ENCODE measurements at places on chromosomes 16 and 17.

DNA sequence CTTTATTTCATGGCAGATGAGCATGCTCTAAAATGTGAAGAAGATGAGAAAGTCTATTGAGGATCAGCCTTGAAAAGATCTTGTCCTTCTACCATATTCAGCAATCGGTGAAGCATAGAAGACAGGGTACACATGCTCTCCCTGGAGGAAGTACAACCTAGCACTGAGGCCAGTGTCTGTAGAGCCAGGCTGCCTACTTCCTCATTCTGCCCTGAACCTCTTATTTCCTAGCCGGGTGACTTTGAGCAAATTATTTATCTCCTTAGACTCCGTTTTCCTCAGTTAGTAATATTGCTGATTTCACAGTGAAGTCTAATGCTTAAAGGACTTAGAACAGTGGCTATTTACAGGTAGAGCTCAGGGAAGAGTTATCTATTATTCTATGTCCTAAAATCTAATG lies 58.4 kb downstream of the TMEM100 start:
- no peaks in the 10 kb centered on the region for H3K4me1 ChIP-seq
- peaks cover 58% of the 10 kb centered on the region for H3K27me3 ChIP-seq
- no peak for DNase-seq
- peaks cover 3% of the 10 kb centered on the region for H3K36me3 ChIP-seq
- no peak overlapping the region for H3K27ac ChIP-seq

DNA sequence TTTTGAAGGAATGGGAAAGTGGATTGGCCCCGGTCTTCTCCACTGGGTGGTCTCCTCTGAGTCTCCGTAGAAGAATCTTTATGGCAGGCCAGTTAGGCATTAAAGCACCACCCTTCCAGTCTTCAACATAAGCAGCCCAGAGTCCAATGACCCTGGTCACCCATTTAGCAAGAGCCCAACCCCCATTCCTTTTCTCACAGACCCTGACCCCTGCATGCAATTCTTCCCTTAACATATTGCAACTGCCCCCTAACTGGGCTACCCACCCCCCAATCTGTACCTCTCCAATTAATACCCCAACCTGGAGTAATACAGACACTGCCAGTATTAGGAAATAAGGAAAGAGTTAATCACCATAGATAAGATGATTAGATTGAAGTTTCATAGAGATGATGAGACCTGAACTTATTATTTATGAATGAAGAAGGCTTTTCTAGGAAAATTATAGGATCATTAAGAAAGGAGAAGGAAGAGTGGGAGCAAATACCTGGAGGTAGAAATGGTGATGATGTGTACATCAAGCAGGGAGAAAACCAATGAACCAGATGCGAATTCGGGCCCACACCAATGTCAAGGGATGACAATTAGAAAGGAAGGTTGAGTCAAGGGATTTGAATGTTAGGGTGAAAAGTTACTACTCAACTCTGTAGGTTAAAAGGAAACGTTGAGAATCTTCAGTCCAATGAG lies 2.4 kb downstream of the CCL2 start:
- H3K4me1 ChIP-seq, result no peaks in the 10 kb centered on the region
- H3K27me3 ChIP-seq, result peaks cover 83% of the 10 kb centered on the region
- no peak overlapping the region for H3K4me3 ChIP-seq
- H3K27ac ChIP-seq, result no peak overlapping the region
- no peaks in the 10 kb centered on the region for H3K36me3 ChIP-seq

GRCh38 chr16:30604316-30604947 lies 5.8 kb downstream of the ZNF689 start:
- no peak overlapping the region for H3K27ac ChIP-seq
- no peak for DNase-seq
- no peaks in the 10 kb centered on the region for H3K27me3 ChIP-seq
- no peaks in the 10 kb centered on the region for H3K4me1 ChIP-seq
- peaks cover 42% of the 10 kb centered on the region for H3K36me3 ChIP-seq

GRCh38 chr17:76075364-76076145 lies 974 bp downstream of the GALR2 start:
- H3K27ac ChIP-seq, result no peak overlapping the region
- peaks cover 17% of the 10 kb centered on the region for H3K36me3 ChIP-seq
- H3K27me3 ChIP-seq, result peaks cover 37% of the 10 kb centered on the region

DNA sequence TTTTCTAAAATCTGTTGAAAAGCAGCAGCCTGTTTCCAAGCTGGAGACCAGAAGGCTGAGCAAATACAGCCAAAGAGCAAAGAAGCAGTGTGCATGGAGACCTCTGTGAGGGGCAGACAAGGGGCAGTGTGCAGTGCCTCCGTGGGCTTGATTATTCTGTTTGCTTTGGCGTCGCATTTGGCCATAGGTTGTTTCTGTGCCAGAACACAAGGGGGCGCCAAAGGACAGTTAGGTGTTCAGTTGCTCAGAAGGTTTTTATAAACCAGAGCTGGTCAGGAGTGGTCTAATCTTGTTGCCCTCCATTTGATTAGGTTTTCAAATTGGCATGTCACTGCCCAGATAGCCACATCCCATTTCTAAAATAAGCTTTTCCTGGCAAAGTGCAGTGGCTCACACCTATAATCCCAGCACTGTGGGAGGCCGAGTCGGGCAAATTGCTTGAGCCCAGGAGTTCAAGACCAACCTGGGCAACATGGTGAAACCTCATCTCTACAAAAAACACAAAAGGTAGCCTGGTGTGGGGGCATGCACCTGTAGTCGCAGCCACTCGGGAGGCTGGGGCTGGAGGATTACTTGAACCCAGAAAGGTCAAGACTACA lies 10.6 kb downstream of the MYH3 start:
- H3K27ac ChIP-seq, result no peak overlapping the region
- H3K27me3 ChIP-seq, result no peaks in the 10 kb centered on the region
- peaks cover 6% of the 10 kb centered on the region for H3K36me3 ChIP-seq
- no peak overlapping the region for H3K4me3 ChIP-seq
- peak; percentile 36 for DNase-seq
- no peaks in the 10 kb centered on the region for H3K4me1 ChIP-seq

GRCh38 chr16:11384184-11384955 lies 39.1 kb downstream of the RMI2 start:
- H3K27ac ChIP-seq, result no peak overlapping the region
- H3K27me3 ChIP-seq, result no peaks in the 10 kb centered on the region
- no peak overlapping the region for H3K4me3 ChIP-seq
- peaks cover 3% of the 10 kb centered on the region for H3K36me3 ChIP-seq
- H3K4me1 ChIP-seq, result peaks cover 6% of the 10 kb centered on the region

DNA sequence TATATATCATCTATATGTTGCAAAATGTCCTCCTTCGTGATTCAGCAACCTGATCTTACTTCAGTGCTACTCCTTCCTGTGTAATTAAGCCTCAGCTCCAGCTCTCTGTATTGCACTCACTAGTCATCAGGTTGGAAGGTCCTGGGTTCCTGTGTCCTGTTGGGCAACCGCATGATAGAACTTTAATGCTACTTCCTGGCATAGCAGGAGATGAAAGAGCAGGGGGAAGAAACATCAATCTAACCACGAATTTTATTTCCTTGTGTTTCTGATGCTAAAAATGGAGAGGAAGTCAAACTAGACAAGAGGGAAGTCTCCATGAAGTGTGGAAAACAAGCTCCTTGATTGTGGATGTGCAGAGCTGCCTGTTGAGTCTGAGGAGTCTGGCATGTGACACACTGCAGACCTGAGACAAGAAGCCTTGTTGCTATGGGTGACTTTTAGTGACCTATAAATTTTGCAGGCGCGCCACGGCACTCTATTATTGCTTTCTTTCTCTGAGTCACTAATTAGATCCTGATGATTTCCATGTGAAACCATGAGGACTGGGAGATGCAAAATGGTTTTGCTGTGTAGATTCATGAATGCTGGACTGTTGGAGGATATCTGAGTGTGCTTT lies 25.6 kb downstream of the IGSF6 start:
- H3K27me3 ChIP-seq, result no peaks in the 10 kb centered on the region
- H3K4me1 ChIP-seq, result peaks cover 18% of the 10 kb centered on the region
- H3K4me3 ChIP-seq, result peak overlapping the region; percentile 35
- peak overlapping the region; percentile 73 for H3K27ac ChIP-seq

GRCh38 chr16:77310877-77311276 lies 111.7 kb downstream of the SYCE1L start:
- peaks cover 3% of the 10 kb centered on the region for H3K27me3 ChIP-seq
- H3K36me3 ChIP-seq, result no peaks in the 10 kb centered on the region
- no peak for DNase-seq
- H3K4me1 ChIP-seq, result no peaks in the 10 kb centered on the region

- H3K27ac ChIP-seq, result no peak overlapping the region
- H3K36me3 ChIP-seq, result peaks cover 13% of the 10 kb centered on the region
- H3K4me3 ChIP-seq, result no peak overlapping the region
- no peaks in the 10 kb centered on the region for H3K27me3 ChIP-seq
These were observed 21.9 kb downstream of the MAPK8IP3 start for GRCh38 chr16:1727651-1728624.

GRCh38 chr16:81711657-81712319 lies 67.3 kb upstream of the PLCG2 start:
- no peak for DNase-seq
- H3K4me1 ChIP-seq, result peaks cover 23% of the 10 kb centered on the region
- H3K36me3 ChIP-seq, result peaks cover 19% of the 10 kb centered on the region
- no peak overlapping the region for H3K4me3 ChIP-seq
- H3K27me3 ChIP-seq, result no peaks in the 10 kb centered on the region
- peak overlapping the region; percentile 44 for H3K27ac ChIP-seq

DNA sequence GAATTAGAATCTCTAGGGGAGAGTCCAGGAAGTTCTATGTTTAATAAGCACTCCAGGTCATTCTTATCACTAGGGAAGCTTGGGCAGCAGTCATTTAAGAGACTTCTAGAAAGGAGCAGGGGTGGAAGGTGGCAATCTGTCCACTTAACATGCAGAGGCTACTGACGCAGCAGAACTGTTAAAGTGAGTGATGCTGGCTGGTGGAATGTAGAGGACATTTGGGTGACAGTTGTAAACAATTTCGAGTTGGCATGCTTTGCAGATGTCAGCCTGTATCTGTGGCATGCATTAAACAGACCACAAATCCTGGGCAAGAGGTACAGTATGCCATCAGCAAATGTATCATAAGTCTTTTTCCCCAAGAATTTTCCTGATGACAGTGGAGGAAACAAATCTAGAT lies 40.5 kb upstream of the HS3ST3A1 start:
- H3K4me1 ChIP-seq, result no peaks in the 10 kb centered on the region
- H3K27me3 ChIP-seq, result peaks cover 53% of the 10 kb centered on the region
- H3K27ac ChIP-seq, result no peak overlapping the region
- no peaks in the 10 kb centered on the region for H3K36me3 ChIP-seq
- DNase-seq, result no peak

- H3K27me3 ChIP-seq, result peaks cover 87% of the 10 kb centered on the region
- H3K4me3 ChIP-seq, result peak overlapping the region; percentile 62
- H3K4me1 ChIP-seq, result peaks cover 13% of the 10 kb centered on the region
- no peak overlapping the region for H3K27ac ChIP-seq
These were observed 499 bp upstream of the HLF start for GRCh38 chr17:55264278-55264644.

DNA sequence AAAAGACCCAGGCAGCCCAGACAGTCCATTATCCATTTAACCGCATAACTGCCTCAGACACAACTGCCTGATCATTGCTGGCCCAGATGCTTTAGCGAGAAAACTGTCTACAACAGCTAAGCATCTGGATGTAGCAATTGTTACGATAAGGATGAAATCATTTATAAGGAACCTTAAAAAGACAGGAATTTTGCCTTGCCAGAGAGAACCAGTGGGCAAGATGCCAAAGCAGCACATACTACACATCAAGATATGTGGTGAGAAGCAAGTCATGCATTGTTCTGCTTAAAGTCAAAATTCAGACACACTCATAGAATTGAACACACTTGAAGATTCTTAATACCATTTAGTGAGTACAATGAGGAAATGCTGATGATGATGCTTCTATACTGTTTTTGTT lies 1525.3 kb downstream of the CDH8 start:
- H3K27me3 ChIP-seq, result no peaks in the 10 kb centered on the region
- no peaks in the 10 kb centered on the region for H3K4me1 ChIP-seq
- no peaks in the 10 kb centered on the region for H3K36me3 ChIP-seq
- DNase-seq, result no peak
- no peak overlapping the region for H3K4me3 ChIP-seq
- H3K27ac ChIP-seq, result no peak overlapping the region

DNA sequence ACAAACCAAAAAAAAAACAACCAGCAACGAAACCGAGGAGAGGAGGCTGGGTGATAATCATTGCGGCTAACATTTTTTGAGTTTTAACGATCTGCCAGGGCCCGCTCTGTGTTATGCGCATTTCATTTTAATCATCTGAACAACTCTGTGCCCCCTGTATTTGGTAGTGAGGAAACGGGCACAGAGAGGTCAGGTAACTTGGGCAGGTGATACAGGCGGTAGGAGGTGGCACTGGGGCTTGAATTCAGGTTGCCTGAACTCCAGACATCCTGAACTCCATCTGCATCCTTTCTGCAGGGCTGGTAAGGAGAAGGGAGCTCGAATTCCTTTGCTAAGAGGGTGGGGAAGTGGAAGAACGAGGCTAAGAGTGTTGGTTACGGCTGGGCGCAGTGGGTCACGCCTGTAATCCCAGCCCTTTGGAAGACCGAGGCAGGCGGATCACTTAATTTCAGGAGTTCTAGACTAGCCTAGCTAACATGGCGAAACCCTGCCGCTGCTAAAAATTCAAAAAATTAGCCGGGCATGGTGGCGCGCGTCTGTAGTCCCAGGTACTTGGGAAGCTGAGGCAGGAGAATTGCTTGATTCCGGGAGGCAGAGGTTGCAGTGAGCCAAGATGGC lies 1.1 kb downstream of the CLUAP1 start:
- H3K4me1 ChIP-seq, result peaks cover 45% of the 10 kb centered on the region
- H3K36me3 ChIP-seq, result peaks cover 16% of the 10 kb centered on the region
- H3K27ac ChIP-seq, result peak overlapping the region; percentile 85
- no peaks in the 10 kb centered on the region for H3K27me3 ChIP-seq
- H3K4me3 ChIP-seq, result peak overlapping the region; percentile 76

- H3K4me1 ChIP-seq, result peaks cover 84% of the 10 kb centered on the region
- H3K36me3 ChIP-seq, result peaks cover 5% of the 10 kb centered on the region
- no peak overlapping the region for H3K4me3 ChIP-seq
- no peaks in the 10 kb centered on the region for H3K27me3 ChIP-seq
- peak overlapping the region; percentile 22 for H3K27ac ChIP-seq
These were observed 28.7 kb downstream of the MPRIP start for GRCh38 chr17:17070931-17071330.

GRCh38 chr16:12201866-12202265 lies 225.3 kb downstream of the SNX29 start:
- H3K27me3 ChIP-seq, result no peaks in the 10 kb centered on the region
- H3K27ac ChIP-seq, result no peak overlapping the region
- DNase-seq, result no peak
- peaks cover 2% of the 10 kb centered on the region for H3K36me3 ChIP-seq
- H3K4me3 ChIP-seq, result no peak overlapping the region
- peaks cover 10% of the 10 kb centered on the region for H3K4me1 ChIP-seq

GRCh38 chr16:49516382-49517036 lies 142.9 kb downstream of the C16orf78 start:
- no peak overlapping the region for H3K27ac ChIP-seq
- H3K4me1 ChIP-seq, result no peaks in the 10 kb centered on the region
- H3K4me3 ChIP-seq, result no peak overlapping the region
- H3K36me3 ChIP-seq, result peaks cover 5% of the 10 kb centered on the region

Measured in central memory CD8-positive, alpha-beta T cell (primary cell).